IPS DF 6.9 (cell line): ENCODE measurements at places on chromosomes 3 and 15.

DNA sequence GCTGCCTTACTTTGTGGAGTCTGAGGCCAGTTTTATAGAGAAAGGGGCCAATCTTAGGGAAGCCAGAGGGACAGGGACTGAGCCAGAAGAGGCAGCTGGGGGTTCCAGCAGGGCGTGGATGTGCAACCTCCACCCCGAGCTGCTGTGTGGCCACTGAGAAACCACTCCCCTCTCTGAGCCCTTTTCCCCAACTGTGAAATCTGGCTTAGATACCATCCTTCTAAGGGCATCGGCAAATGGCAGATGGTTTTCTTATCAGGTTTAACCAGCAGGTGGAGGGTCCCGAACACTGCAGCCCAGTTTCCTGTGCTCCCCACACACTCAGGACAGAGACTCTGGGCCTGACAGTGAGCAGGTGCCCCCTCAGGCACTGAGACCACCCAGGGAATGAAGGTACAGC lies 55.8 kb upstream of the SLC6A6 start:
- DNase-seq = no peak

DNA sequence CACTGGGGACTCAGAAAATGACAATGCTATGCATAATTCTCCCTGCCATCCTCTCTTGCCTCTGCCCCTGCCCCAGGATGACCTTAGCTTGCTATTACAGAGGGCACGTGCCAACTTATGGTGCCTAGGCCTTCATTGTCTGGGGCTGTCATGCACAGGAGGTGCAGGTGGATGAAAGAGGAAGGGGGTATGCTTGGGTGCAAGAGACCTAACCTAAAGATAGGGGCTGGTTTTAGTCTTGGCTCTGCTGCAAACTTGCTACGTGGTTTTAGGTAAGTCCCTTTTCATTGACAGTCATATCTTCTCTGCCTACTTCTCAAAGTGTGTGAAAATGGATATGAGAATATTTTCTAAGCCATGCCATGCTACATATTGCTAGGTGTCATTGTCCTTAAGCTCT lies 161.3 kb downstream of the EPHB1 start:
- DNase-seq = no peak

DNA sequence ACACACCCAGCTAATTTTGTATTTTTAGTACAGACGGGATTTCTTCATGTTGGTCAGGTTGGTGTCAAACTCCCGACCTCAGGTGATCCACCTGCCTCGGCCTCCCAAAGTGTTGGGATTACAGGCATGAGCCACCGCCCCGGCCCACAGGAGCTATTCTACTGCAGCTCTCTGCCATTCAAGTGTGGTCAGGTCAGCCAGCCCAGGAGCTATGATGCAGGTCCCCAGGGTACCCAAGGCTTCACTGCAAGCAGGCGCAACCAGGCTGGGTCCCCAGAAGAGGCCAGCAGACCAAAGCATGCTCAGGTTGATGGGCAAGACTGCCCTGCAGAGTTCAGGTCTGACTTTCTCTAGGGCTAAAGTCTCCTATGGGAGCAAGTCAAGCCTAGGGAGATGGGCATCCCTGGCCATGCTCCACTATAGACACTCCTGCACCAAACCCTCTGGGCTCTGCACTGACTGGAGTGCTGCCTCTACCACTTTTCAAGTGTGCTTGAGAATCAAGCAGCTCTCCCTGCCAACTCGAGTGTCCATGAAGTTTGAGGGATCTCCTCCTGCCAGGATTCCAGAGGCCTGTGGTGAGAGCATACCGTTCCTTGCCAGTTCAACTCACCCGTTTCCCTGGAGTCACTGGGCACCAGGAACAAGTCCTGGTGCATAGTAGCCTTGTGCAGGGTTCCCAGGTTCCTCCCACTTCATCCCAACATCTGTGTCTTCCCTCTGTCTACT lies 30.9 kb downstream of the MYO9A start:
- DNase-seq = no peak

GRCh38 chr3:48688032-48688736 lies 2.5 kb upstream of the NCKIPSD start:
- no peak for DNase-seq

DNA sequence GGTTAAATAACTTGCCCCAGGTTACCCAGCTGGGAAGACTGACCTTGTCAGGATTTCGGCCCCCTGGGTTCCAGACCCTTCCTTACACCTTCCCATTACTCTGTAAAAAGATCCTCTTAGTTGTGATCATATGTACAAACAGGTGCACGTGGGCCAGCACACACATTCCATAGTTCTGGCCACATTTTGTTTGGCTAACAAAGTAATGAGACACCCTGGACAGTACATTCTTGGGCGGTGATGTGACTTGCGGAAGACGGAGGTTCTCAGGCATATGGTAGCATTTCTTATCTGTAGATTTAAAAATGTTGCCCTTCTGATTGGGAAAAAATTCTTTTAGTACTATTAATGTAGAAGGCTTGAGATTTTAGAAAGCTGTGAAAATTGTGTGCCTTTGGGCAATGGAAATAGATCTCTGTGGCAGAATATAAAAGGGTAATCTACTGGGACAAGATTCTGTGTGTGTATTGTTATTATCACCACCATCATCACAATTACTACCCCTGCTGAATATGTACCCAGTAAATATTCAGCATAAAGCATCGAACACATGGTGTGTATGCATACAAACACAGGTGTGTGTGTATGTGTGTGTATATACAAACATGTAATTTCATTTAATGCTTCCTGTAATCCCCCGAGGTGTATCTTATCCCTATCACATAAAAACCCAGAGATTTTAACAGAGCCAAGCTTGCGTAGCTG lies 205.4 kb upstream of the UBE2E1 start:
- DNase-seq = no peak

DNA sequence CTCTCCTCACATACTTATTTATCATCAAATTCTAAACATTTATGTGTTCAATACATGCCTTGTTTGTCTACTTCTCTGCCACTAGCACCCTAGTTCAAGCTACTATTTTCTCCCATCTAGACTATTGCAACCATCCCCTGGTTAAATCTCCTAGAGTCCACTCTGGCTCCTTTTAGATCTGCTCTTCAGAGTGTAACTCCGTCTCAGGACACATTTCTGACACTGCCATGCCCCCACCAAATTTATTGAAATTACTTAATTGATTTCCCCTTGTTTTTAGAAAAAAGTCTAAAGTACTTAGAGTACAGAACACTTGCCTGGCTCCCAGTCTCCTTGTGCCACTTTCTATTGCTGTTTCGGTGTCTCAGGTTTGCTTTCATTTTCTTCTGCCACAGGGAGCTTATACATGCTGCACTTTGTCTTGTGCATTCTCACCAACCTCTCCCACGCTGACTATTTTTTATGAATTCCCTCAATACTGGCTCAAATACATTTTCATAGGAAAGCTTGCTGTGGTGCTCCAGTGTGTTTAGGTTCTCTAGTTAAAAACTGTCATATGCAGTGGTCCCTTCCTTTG lies 792.3 kb downstream of the DIPK2A start:
- no peak for DNase-seq

GRCh38 chr3:102573483-102574028 lies 138.7 kb downstream of the ZPLD1 start:
- DNase-seq = no peak

GRCh38 chr3:49123687-49124086 lies 3.1 kb upstream of the USP19 start:
- no peak for DNase-seq

- no peak for DNase-seq
These were observed 99.4 kb upstream of the IQSEC1 start for GRCh38 chr3:13172644-13173013.
